Right lobe of liver (tissue), 6 donors: ENCODE measurements at places on chromosomes 1 and 21.
A peak's percentile ranks its signal among the peaks of the same experiment; 100 is the strongest.

DNA sequence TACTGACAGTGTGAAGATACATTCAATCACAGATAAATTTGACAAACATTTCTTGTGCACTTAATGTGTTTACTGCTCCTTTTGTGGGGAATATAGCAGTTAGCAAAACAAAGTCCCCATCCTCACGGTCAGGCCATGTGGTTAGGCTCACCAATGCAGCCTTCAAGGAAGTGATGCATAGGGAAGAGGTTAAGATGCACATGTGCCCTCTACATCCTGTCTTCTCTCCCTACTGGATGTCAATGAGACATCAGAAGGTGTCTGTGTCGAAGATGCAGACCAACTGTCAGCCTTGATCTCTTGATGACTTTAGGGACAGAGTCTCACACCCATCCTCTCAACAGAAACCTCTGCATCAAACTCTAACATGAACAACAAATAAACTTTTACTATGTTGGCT, 78.7 kb downstream of the FH start:
- DNase-seq, result no peak

DNA sequence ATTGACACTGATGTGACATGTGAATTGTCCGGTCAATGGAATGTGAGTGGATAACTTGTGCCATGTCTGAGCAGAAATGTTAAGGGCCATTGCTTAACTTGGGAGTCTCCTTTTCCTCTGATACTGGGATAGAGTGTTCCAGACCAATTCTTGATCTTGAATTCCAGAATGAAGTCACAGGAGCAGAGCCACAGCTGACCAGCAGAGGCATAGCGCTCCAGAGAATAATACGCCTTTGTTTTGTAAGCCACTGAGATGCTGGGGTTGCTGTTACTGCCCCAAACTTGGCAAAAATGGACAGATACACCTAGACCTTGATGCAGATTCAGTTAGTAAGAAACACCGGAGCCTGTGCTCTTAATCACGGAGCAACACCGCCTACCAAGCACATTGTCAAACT, 6.3 kb downstream of the KCNJ6 start:
- no peak for DNase-seq

GRCh38 chr1:12344596-12345349, 114.9 kb downstream of the VPS13D start:
- no peak for DNase-seq

- DNase-seq, result no peak
Measured at GRCh38 chr1:181655756-181656155, 172.4 kb downstream of the CACNA1E start.

- no peak for DNase-seq
Measured at GRCh38 chr21:28193189-28193588, 799.5 kb downstream of the LTN1 start.

DNA sequence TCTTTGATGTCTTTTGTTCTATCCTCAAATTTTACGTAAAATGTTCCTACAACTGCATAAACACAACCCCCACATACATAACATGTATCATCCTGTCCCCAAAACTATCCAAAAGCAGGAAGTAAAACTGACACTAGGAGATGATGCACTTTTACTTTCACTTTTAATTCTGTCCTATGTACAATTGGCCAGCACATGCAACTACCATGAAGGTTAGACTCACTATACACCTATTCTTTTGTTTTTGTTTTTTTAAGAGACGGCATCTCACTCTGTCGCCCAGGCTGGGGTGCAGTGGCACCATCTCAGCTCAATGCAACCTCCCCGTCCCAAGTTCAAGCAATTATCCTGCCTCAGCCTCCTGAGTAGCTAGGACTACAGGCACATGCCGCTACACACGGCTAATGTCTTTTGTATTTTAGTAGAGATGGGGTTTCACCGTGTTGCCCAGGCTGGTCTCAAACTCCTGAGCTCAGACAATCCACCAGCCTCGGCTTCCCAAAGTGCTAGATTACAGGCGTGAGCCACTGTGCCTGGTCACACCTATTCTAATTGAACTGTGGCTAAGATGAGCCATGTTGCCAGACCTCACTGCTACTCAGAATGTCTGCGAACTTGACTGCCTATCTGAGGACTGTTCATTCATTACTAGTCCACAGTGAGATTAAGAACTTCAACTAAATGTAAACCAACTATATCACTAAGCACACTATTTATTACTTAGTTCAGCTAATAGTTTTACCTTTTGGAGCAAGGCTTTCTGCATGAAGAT, 48.0 kb downstream of the TOR3A start:
- DNase-seq, result no peak

GRCh38 chr1:210565306-210565705, 236.6 kb downstream of the HHAT start:
- DNase-seq, result no peak

- no peak for DNase-seq
Measured at GRCh38 chr1:48177257-48177656, 45.3 kb upstream of the SLC5A9 start.

- no peak for DNase-seq
Measured at GRCh38 chr21:43605320-43606215, 53.7 kb downstream of the HSF2BP start.

DNA sequence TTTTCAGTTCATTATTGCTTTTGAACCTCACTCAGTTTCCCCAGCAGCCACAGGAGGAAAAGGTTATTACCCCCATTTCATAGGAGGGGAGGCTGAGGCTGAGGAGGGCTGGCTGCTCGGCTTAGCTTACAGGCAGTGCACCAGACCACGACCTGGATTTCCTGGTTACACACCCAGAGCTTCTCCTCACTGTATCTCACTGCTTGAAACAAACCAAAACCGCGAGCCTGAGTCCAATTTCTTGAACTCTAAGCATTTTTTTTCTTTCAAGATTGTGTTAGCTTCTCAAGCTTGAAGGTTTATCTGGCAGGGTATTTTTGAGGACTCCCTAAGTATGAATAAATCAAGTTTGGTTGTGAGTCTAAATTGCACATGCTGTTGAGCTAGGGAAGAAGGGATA, 188.9 kb upstream of the EDN2 start:
- no peak for DNase-seq

DNA sequence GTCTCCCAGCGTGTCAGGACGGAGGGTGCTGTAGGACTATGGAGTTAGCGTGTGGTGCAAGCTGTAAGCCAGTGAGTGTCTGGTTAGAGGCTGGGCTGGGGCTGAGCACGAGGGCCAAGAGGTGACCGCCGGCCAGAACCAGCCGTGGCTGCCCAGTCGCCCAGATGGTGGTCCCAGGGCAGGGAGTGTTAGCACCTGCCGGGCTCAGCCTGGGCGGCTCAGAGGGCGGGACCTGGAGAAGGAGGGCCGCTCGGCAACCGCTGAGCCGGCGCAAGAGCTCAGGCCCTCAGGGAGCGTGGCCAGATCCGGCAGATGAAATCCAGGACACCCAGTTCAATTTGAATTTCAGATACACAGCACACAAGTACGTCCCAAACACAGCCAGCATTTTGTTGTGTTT, 87.9 kb downstream of the PRDM16 start:
- no peak for DNase-seq

- peak; percentile 75 for DNase-seq
Measured at GRCh38 chr1:160997323-160998038, 23.5 kb downstream of the F11R start.

GRCh38 chr1:61423643-61424042, 301.3 kb downstream of the TM2D1 start:
- DNase-seq, result no peak

GRCh38 chr1:119286587-119287181, 81.9 kb upstream of the HAO2 start:
- DNase-seq, result no peak

DNA sequence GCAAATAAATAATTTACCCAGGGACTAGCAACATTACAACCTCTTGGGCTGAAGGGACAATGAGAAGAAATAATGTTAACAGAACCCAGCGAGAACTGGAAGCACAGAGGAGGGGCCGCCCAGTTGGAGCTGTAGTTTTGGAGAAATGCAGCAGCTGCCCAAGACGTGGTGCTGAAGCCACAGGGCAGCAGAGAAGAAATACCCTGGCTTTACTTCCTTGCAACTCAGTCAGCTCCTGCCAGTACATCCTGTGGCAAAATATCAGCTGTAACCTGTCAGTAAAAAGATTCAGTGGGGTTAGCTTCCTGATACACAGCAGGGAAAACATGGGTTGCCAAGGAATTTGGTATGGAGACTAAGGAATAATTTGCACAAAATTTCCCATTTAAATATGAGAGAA, 283.6 kb upstream of the USP25 start:
- no peak for DNase-seq

DNA sequence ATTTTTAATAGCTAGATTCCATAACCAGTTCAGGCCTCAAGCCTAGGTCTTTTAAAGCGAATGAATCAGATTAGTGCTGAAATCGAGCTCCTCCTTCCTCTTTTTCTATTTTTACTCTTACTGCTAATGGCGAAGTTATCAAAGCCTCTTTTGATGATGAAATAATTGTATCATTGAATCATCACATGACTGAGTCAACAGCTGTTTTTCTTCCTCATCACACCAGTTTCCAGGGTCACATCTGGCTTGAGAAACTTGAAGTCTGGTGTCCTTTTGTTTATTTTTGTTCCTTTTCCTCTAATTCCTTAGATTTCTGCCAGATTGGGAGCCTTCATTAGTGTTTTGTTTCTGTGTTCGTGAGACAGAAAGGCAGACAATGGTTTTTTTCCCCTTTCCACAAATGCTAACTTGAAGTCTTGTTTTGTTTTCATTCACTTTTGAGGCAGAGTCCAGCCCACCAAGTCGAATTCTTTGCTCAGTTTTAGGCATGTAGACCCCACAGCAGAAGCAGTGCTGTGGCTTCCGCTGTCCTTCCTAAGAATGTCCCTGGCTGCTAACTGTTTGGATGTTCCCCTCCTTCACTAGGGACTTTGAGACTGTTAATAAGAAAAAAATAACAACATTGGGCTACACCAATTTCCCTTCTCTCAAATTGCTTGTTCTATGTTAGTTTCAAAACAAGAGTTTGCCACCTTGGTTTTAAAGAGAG, 51.9 kb upstream of the FMOD start:
- DNase-seq, result no peak

DNA sequence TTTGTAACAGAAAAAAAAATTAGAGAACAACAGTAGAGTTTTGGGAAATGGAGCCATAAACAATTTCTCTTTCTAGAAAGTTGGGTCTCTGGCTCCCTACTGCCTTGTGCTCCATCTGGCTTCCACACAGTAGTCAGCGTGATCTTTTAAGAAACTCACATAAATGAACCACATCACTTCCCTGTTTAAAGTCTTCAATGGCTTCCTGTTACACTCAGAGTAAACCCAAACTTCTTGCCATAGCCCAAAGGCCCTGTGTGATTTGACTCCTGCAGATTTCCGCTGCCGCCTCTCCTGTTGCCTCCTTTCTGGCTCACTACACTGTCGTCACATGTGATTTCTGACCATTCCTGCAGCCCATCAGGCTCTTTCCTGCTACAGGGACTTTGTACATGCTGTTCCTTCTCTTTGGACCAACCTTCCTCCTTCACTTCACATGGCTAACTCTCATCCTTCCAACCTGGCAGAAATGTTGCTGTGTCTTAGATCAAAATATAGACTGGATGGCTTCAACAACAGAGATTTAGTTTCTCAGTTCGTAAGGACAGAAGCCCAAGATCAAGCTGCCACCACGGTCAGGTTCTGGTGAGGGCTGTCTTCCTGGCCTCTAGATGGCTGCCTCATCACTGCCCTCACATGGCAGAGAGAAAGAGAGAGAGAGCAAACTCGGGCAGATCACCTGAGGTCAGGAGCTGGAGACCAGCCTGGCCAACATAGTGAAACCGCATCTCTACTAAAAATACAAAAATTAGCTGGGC, 34.0 kb downstream of the OPRD1 start:
- no peak for DNase-seq
